ENCODE measurements at places on chromosomes 2 and 18.
A peak's percentile ranks its signal among the peaks of the same experiment; 100 is the strongest.

DNA sequence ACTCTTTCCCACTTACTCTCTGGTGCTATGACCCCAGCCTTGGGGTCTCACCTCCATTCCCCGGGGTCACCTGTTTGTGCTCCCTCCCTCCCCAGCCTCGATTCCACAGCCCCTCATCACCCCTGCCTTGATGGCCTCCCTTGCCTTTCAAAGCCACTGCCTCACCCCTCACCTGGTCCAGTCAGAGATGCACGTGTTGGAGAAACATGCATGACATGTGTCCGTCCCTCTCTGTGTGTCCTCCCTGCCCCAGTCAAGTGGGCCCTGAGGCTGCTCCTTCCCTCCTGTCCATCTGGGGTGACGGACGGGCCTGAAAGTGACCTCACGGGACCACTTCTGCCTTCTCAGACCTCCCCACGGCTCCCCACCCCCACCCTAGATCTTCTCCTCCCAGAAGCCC lies 82.3 kb upstream of the TWIST2 start:
- no peak for DNase-seq

DNA sequence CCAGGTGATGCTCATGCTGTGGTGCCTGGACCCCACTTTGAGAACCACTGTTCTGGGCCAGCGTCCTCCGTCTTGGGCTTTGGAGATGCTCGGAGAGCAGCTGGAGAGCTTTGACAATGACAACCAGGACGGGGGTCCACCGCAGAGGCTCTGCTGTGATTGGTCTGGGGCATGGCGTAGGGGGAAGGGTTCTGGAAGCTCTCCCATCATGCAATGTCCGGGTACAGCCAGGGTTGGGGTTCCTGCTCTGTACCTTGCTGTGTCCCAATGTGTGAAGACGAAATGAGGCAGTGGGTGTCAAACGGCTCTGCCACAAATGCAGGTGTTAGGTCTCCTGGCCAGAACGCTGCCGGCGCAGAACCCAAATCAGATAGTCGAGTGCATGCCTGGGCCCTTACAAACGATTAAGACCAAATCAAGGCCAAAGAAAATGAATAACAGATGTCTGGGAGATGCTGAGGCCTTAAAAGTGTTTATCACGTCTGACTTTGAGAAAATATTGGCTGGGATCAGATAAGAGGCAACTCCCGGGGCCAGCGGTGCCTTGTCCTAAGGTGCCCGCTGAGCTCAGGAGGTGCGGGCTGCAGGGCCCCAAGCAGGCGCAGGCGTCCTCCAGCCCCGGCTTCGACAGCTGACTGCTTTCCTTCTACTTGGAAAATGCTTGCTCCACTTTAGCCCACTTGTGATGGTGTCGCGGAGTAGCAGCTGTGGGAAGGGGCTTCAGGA lies 117.2 kb downstream of the VAPA start:
- no peak for DNase-seq

DNA sequence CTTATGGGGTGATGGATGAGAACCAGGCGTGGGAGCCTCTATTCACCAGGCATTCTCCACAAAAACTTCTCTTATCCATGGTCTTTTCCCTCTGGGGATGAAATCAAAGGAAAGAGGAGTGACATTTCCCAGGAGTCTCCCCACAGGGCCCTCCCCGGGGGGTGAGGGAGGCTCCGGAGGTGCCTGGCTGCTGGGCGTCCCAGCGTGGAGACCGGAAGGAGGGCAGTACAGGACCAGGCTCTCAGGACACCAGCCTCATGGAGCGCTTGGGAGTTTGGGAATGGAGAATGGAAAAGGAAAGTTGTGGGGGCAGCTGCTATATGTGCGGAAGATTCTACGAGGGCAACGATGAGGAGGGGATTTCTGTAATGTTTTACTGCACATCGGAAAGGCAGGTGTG lies 22.1 kb downstream of the CIB4 start:
- no peak for DNase-seq

GRCh38 chr18:67068608-67069007 lies 447.9 kb downstream of the DSEL start:
- DNase-seq, result no peak

GRCh38 chr2:133777574-133777960 lies 209.3 kb upstream of the NCKAP5 start:
- DNase-seq, result no peak

- DNase-seq, result no peak
Observed at GRCh38 chr2:235514627-235515363, 21.0 kb downstream of the AGAP1 start.

DNA sequence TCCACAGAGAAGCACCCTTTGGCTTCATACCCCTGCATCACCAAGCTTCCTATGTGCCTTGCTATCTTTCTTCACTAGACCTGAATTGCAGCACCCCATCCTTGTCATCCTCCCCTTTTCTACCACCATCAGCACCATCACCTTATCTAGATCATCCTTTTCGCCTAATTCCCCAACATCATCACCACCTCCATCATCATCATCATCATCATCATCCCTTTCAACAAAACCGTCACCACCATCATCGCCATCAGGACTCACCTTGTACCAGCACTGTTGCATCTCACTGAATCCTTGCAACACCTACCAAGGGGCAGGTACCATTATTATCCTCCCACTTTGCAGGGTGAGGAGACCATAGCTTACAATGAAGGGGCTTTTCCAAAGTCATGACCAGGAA lies 10.8 kb upstream of the ECEL1 start:
- no peak for DNase-seq

- no peak for DNase-seq
Observed at GRCh38 chr2:19109518-19109917, 248.9 kb downstream of the OSR1 start.

DNA sequence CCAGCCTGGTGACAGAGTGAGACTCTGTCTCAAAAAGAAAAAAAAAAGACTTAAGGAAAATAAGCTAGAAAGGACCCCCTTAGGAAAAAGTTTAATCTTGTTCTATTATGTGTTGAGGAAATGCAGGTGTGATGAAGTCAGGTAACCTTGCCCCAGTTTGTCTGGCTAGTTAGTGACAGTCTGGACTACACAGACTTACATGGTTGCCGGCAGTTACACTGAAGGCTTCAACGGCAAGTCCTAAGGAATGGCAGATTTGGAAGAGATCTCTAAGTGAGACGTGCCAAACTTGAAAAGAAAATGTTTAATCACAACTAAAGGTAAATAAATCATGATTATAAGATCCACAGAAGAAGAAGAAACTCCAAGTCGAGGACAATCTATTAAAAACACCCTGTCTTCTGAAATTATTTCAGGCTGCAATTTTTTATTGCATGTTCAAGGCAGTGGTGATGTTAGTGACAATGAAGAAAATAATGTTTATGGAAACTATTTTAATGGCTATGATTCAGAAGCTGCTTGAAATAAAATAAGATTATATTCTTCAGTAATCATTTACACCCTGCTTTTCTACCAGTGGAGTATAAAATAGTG lies 84.2 kb downstream of the TTC27 start:
- DNase-seq, result no peak

- no peak for DNase-seq
Observed at GRCh38 chr2:36902385-36903120, 63.8 kb downstream of the STRN start.

GRCh38 chr2:129318581-129319421 lies 660.7 kb upstream of the RAB6C start:
- no peak for DNase-seq

GRCh38 chr18:74113711-74114110 lies 33.9 kb downstream of the FBXO15 start:
- DNase-seq, result no peak

GRCh38 chr18:24293254-24293653 lies 104.4 kb downstream of the OSBPL1A start:
- DNase-seq, result no peak

GRCh38 chr2:85327160-85327821 lies 498 bp downstream of the TGOLN2 start:
- peak; percentile 26 for DNase-seq

DNA sequence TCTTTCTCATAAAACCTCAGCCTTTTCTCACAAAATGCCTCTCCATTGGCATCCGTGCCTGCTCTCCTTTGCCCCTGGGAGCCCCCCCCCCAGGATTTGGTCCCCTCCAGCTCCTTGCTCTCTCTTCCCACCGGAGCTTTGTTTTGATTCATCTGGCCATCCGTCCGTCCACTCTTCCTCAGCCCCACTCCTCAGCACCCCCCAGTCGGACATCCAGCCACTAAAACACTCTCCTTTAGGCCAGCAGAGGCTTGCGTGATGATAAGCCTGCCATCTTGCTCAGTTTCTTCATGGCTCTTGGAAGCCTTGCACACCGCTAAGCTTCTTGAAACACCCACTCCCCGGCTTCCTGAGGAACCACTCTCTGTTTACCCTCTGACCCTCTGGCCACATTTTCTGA lies 31.5 kb upstream of the GNAL start:
- DNase-seq, result no peak

- DNase-seq, result no peak
Observed at GRCh38 chr2:164252568-164253287, 368.6 kb downstream of the GRB14 start.

GRCh38 chr18:9839853-9840252 lies 45.9 kb upstream of the TXNDC2 start:
- no peak for DNase-seq

DNA sequence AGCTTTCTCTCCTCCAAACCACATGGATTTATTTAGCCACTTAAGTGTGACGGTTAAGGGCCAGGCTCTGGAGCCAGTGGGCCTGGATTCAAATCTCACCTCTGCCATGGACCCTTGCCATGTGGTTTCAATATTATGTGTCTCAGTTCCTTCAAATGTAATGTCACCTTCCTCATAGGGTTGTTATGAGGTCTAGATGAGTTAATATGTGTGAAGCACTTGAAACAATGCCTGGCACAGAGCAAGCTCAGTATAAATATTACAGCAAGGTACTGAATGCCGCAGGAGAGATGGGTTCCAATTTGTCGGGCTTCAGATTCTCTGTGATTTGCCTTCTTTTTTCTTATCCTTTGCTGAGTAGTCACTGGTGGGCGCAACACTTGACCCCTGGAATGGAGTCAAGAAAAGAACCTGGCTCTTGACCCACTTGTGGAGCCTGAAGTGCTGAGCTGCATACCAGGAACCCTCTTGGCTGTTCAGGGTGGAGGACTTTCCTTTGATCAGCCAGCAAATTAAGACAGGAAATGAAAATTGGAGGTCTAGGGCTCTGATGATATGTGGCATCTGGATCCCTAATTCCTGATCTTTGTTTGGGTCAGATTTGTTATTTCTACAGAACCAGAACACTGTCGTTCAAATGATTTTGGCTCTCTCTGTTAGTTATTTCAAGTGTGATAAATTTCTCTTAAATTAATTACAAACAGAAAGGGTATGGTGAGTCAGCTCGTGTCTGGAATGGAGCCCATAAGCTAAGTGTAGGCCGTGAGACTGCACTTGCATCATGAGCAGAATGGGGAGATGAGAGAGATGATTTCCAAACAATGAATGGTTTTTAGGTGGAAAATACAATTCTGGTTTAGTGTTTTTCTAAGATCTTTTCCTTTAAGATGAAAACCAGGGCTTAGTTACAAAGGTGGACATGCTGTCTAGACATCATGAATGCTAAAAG lies 293.0 kb downstream of the KCNS3 start:
- DNase-seq, result no peak

GRCh38 chr2:29226808-29227207 lies 111.6 kb downstream of the CLIP4 start:
- no peak for DNase-seq

GRCh38 chr2:46309052-46309953 lies 12.1 kb downstream of the EPAS1 start:
- no peak for DNase-seq
